ENCODE measurements at places on chromosomes 6 and 20. TPM values are rescaled to one million over a fixed set of nuclear protein-coding genes. Genes with fewer than 3 reads are reported as not detected.
A peak's percentile ranks its signal among the peaks of the same experiment; 100 is the strongest.

The TUBB1 gene
- not detected for total RNA-seq

The GUCA1A gene
- total RNA-seq, result not detected

- peak; percentile 98 for DNase-seq
- H3K27ac ChIP-seq, result peak within 1 kb of the TSS; percentile 91
- peaks cover 2% of the 10 kb centered on the region for H3K27me3 ChIP-seq
- peak within 1 kb of the TSS; percentile 81 for H3K4me3 ChIP-seq
- no peaks in the 10 kb centered on the region for H3K36me3 ChIP-seq
- peaks cover 24% of the 10 kb centered on the region for H3K4me1 ChIP-seq
Observed at GRCh38 chr6:70667711-70668498, at the start of gene SMAP1. SMAP1 (plus strand) TSS chr6:70667883; CDS start chr6:70668024, 141 bp downstream.

DNA sequence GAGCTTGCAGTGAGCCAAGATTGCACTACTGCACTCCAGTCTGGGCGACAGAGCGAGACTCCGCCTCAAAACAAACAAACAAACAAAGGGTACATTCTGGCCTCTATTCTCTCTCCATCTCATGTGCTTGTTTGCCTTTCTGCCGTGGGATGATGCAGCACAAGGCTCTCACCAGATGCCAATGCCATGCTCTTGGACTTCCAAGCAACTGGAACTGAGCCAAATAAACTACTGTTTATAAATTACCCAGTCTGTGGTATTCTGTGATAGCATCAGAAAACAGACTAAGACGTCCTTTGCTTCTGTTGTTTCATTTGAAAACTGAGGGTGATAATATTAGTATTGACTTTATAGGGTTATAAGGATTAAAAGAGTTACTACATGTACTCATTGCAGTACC lies 3.6 kb upstream of the BRD2 start:
- H3K36me3 ChIP-seq, result no peaks in the 10 kb centered on the region
- no peak for DNase-seq
- no peak overlapping the region for H3K27ac ChIP-seq
- H3K4me3 ChIP-seq, result no peak overlapping the region

DNA sequence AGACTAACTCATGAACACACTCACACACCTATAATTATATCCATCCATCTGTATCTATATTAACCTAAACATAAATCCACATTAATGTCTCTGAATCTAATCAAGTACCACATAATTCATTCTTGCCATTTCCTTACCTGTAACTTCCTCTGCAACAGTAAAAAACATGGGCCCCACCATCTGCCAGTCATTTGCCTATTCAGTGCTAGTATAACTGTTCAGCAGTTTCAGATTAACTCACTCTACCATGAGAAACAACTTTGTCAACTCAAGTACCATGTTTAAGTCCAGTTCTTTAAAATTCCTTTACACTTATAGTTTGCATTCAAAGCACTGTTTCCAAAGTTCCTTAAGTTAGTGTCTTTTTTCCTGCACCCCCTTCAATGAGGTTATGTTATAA lies 68.8 kb downstream of the LAMP5 start:
- H3K4me1 ChIP-seq, result no peaks in the 10 kb centered on the region
- no peak overlapping the region for H3K27ac ChIP-seq
- DNase-seq, result no peak
- H3K27me3 ChIP-seq, result peaks cover 33% of the 10 kb centered on the region
- H3K4me3 ChIP-seq, result no peak overlapping the region
- H3K36me3 ChIP-seq, result no peaks in the 10 kb centered on the region

DNA sequence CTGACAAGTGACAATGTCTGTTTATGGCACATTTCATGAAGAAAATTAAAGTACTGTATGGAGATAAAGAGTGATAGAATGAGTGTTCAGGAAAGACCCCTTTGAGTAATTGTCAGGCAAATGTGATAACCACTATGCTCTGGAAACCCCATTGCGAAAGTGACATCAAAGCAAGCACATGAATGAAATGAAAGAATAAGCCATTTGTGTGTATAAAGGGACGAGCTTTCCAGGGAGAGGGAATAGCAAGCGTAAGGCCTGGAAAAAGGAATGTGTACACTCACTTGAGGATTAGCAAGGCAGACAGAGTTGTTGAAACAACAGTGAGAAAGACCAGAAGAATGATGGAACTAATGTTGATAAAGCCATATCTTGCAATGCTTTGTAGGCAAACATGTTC lies 490.0 kb downstream of the GRIK2 start:
- no peak for DNase-seq
- no peaks in the 10 kb centered on the region for H3K36me3 ChIP-seq
- no peak overlapping the region for H3K27ac ChIP-seq

Data from osteocyte (in vitro differentiated cells).